Forelimb muscle (tissue), 1 donor: ENCODE measurements at places on chromosomes 1 and 21. TPM values are rescaled to one million over a fixed set of nuclear protein-coding genes. Genes with fewer than 3 reads are reported as not detected.

KCNT2 gene
- polyA plus RNA-seq: 6.4 TPM

SARS1 gene
- 86.3 TPM for polyA plus RNA-seq

- no peak for DNase-seq
These were observed 21.3 kb upstream of the LRRC8D start for GRCh38 chr1:89799495-89799894.

DNA sequence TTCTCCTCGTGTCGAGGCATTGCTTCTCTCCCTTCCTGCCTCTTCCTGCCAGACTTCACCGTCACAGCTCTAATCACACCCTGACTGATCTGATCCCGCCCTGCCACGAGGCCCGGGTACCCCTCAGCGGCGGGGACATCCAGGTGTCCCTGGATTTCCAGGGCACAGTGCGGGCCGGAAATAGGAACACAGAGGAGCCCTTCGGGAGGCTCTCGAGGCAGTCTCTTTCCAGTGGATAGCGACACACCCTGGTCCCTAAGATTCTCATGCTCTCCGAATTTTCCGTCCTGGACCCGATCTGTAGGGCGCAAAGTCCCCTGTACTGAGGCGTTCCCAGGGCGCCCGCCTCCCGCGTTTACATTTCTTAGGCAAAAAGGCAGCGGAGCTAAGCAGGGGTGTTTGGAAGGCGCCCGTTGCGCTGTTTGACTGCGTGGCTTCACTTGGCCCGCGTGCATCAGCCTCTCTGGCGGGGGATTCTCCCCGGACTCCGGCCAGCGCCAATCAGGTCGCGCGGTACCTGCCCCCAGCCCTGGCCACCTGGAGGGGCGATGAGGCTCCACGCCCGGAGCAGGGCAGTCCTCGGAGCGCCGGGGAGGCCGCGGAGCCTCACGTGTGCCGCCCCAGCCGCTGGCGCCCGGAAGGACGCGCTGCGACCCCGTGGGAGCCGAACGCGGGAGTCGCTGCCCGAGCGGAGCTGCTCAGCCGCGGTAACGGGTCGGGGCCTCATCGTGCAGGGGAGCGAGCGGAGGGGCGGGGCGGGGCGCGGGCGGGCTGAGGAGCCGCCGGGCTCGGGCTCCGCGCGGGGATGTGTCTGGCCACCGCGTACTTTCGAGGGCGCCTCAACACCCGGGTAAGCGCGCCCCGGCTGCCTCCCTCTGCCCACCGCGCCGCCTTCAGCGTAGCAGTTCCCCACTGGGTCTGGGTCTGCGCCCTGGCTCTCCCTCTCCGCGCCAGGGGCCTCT is at the start of gene FAM163A:
Gene FAM163A (plus strand): TSS at position 575 of the 962 bp plus-strand sequence. CDS start 69,807 bp downstream, outside the sequence.
- no peak for DNase-seq

DNA sequence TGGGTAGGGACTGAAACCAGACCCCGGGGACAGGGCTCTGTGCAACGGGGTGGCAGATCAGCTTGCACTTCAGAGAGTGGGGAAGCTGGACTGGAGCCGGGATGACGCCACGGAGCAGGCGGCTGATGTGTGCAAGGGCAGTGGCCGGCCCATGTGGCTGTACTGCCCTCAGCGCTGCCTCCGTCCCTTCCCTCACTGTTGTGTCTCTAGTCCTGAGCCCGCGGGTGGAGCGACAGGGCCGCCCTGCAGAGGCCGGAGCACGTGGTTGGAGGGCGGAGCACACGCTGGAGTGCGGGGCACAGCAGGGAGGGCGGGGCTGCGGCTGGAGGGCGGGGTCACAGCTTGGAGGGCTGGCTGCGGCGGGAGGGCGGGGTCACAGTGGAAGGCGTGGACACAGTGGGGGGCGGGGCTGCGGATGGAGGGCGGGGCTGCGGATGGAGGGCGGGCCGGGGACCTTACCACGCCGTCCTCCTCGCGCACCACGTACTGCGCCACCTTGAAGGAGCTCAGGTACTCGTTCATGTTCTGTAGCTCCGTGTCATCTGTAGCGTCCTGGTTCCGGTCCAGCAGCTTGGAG is 52.4 kb downstream of the CHD5 start:
- no peak for DNase-seq
